Gastroesophageal sphincter (tissue), 4 donors: ENCODE measurements at places on chromosomes 6 and 20. TPM values are rescaled to one million over a fixed set of nuclear protein-coding genes. Genes with fewer than 3 reads are reported as not detected.

KCNB1 gene
- total RNA-seq, result 35.1 TPM

KIAA0408 gene
- total RNA-seq, result 69.6 TPM

DNA sequence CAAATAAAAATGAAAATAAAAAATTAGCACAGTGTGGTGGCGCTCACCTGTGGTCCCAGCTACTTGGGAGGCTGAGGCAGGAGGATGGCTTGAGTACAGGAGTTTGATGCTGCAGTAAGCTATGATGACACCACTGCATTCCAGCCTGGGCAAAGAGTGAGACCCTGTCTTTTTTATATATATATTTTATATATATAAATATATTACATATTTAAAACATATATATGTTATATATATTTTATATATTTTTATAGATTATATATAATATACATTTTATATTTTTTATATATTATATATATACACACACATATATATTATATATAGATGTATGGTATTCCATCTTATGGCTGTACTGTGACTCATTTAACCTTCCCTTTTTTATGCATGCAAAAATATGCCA is 87.6 kb upstream of the PMEPA1 start:
- ATAC-seq, result no peak

DNA sequence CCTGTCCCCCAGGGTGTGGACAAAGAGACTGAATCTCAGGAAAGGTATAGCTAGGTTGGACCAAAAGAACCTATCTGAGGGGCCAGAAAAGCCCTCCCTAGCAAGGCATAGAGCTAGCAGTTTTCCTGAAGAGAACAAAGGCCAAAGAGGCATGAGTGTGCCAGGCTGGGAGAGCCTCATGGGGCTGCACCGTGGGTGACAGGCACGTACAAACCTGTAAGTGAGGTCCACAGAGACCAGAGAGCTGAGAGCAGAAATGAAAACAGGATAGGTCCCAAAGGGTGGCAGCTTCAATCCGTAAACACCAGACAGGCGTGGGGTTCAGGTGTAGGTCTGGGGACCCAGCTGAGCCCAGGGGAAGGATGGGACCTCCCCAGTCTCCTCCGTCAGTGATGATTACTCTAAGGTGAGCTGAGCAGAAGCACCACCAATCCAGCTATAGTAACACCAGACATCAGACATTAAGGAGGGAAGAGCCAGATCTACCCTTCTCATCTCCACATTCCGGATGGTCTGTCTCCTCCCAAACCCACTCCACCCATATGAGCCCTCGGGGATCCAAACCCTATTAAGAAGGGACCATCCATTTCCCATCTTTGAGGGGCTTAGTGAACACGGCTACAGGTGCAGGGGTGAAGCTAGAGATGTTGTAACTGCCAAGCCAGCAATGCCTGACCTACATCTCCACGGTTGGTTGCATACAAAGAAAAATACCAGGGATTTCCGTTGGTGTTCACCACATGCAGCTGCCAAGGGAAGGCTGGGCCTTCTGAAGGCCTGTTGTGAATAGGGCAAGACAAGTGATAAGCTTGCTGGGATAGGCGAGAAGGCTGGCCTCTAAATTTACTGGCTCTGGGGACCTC is 38.3 kb downstream of the BCL2L1 start:
- no peak for ATAC-seq

GRCh38 chr6:113920663-113921267 is 50.2 kb downstream of the HDAC2 start:
- no peak for ATAC-seq

DNA sequence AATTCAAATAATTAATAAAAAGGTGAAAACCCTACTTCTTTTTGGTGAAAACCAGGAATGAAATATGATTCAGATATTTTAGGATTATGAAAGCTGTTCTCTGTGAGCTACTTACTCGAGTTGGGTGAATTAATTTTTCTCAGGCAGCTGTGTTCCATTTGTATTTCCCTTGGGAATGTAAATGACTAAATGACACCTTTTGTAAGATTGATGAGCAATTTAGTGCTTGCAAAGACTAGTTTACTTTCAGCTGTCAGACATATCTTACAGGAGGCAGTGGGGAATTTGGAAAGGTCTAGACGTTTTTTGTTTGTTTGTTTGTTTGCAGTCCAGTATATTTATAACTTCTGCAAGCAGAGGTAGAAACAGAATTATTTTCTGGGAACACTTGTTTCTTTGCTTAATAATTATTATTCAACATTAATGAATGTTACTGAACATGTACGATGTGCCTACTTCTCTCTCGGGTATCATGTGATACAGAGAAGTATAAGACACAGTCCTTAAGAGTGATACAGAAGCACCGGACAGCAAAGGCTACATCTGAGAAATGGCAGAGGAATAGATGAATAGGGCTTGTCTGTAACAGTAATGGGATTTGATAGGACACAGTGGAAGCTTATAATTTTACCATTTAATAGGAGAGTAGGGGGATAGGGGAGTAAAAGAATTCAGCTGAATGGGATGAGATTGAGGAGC is 91.3 kb downstream of the AKAP7 start:
- no peak for ATAC-seq

- ATAC-seq, result peak; percentile 80
Observed at GRCh38 chr20:41692479-41693135, 74.4 kb upstream of the CHD6 start.
